Activated T-helper 1 cell treated with anti-CD3 and anti-CD28 coated beads, Interleukin-2, amount 50 U/mL, for 16 hours (primary cell): ENCODE measurements at places on chromosomes 6 and 20.

- no peak for DNase-seq
Measured at GRCh38 chr6:100948381-100949133, 67.4 kb upstream of the ASCC3 start.

- DNase-seq, result no peak
Measured at GRCh38 chr6:43966853-43967718, 160.2 kb downstream of the MRPL14 start.

DNA sequence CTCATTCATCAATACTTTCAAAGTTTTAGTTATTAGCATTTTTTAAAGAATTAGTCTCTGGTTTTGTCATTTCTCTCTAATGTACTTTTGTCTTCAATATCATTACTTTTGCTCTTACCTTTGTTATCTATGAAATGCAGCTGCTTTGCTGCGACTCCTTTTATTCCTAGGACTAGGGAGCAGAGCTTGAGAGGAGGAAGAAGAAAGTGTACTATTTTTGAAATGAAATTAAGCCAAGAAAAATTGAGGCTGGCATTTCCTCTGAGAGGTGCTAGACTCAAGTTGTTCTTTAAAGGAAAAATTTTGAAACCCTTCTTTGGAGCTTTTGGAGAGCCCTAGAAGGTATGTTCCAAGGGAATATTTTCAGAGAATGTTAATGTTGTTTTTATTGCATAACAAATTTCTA is 48.3 kb upstream of the MRAP2 start:
- DNase-seq, result no peak

GRCh38 chr6:170280689-170281045 is 10.2 kb downstream of the DLL1 start:
- DNase-seq, result no peak

DNA sequence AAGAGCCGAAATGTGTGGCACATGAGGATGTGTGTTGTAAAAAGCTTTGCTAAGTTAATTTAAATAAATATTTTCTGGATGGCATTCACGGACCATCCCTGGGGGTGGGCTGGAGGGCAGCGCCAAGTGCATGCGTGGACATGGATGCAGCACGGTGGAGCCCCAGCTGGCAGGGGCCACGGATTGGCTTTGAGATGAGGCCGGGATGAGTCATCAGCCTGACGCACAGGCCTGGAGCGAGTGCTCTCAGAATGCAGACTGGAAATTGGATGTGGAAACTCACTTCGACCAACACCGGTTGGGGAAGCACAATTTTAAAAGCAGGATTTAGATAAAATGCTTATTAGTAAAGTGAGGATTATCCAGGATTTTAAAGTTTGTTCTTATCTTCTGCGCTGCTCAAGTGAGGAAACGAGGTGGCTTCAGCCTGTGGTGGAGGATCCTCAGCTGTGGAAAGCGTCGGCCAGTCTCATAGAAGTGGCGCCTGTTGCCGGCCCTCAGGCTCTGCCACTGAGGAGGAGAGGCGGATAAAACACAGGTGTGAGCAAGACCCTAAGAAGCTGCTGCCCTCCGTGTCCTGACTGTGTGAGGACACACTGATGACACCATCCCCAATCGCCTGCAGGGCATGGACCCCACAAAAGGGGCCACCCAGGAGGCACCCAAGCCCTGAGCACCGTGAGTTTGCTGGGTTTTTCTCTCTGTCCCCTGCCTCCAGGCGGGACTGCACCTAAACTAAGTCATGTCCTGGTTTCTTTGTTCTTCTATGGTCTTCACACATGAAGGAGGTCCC is 279.7 kb downstream of the CDH4 start:
- DNase-seq, result no peak

DNA sequence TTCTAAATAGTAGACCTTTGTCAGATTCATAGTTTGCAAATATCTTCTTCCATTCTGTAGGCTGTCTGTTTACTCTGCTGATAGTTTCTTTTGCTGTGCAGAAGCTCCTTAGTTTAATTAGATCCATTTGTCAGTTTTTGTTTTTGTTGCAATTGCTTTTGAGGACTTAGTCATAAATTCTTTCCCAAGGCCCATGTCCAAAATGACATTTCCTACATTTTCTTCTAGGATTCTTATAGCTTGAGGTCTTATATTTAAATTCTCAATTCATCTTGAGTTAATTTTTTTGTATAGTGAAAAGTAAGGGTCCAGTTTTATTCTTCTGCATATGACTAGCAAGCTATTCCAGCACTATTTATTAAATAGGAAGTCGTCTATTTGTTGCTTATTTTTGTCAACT is 287.0 kb downstream of the PACRG start:
- no peak for DNase-seq

DNA sequence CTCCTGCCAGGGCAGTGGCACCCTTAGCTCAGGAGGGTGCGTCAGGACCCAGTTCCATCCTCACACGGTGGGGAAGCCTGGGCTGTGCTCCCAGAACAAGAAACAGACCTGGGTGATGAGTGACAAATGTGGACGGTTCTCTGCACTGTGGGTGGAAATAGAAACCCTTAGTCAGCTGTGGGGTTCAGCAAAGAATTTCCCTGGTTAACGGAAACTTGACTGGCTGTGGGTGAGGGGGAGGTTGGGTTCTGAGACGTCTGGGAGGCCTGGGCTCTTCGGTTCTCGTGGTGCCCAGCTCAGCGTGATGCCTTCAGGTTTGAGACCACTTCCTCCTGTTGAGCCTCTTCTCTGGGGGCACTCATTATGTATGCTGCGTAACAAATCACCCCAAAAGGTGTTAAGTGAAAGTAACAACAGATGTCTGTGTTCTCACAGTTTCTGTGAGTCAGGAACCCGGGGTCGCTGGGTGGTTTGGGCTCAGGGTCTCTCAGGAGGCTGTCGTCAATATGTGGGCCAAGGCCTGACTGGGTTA is 53.1 kb upstream of the FAM83D start:
- peak; percentile 71 for DNase-seq

DNA sequence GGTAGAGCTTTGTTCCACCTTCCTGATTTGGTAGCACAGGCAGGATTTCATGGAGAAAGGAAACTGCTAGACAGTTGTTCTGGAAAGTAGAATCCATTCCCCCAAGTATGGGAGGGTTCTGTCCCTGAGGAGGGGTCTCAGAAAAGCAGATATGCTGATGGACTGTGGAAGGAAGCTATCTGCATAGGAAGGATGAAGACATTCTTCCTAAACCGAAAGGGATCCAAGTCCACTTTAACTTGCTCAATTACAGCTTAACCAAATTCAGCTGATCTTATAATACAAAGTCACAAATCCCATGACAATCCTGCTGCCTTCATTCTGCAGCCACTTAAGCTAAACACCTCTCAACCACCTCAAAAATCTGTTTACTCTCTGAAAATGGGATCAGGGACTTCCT is 2.6 kb downstream of the MAN1A1 start:
- DNase-seq, result no peak

- DNase-seq, result no peak
Measured at GRCh38 chr6:85983032-85983659, 340.5 kb upstream of the SYNCRIP start.

DNA sequence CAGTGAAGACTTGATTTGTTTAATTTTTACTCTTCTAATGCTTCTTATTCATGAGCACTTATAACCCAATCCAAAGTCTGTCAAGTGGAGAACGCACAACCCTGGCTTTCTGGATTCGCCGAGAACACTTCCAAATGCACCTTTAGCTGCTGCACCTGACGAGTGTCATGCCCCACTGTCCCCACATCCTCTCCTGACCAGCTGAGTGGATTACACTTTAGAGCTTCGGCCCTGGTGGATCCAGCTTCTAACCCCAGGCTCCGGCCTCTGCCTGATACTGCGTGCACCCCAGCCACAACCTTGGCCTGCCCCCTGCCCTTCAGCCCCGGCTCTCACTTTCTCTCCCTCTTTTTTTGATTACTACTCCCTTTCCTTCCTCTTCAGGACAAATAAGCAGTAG is 258.8 kb downstream of the TMEM242 start:
- no peak for DNase-seq

DNA sequence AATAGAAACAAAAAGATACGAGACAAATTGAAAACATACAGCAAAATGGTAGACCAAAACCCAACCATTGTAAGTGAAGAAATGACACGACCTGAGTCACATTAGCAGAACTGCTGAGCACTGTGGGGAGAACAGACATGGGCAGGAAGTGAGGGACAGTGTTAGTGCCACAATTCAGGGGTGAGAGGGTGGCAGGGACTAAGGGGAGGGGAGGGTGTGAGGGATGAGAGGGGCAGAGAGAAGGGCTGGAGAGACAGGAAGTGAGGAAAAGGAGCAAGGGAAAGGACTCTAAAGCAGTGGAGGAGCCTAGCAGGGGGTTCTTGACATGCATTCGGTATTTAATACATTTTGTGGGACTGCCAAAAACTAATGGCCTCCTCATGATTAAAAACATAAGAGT is 45.0 kb upstream of the TRIM26 start:
- no peak for DNase-seq

- DNase-seq, result no peak
Measured at GRCh38 chr6:27111743-27112142, 135.8 kb upstream of the PRSS16 start.

DNA sequence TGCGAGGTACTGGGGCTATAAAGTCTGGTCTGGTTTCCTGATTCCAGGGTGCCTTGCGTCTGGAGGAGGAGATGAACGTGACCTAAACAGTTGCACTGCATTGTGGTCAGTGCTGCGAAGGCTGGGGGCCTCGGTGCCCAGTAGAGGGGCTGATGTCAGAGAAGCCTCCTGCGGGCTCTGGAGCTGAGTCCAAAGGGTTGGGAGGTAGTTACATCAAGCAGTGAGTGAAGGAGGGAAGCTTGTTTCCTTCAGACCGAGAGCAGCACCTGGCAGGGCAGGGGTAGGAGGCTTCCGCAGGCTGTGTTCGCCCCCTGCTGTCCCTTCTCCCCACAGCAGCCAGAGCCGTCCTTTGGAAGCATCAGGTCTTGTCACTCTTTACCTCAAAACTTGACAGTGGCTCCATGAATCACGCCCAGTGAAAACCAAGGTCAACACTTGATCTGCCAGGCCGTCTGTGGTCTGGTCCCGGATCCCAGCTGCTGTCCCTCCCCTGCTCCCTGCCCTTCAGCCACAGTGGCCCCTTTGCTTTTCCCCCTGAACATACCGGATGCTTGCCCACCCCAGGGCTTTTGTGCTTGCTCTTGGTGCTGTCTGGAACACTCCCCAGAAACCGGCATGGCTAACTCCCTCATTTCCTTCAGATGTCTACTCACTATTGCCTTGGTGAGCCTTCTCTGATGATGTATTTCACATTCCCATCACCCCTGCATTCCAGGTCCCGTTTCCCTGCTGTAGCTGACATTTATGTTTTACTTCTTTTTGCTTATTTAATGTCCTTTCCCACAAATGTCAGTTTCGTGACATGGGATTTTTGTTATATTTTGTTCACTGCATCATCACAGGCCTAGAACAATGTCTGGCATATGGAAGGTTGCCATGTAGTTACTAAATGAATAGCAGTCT is 7.0 kb downstream of the DYNLRB1 start:
- DNase-seq, result peak; percentile 22

GRCh38 chr6:143223895-143224294 is 163.2 kb downstream of the AIG1 start:
- no peak for DNase-seq

GRCh38 chr6:170281331-170282292 is 9.3 kb downstream of the DLL1 start:
- DNase-seq, result no peak

DNA sequence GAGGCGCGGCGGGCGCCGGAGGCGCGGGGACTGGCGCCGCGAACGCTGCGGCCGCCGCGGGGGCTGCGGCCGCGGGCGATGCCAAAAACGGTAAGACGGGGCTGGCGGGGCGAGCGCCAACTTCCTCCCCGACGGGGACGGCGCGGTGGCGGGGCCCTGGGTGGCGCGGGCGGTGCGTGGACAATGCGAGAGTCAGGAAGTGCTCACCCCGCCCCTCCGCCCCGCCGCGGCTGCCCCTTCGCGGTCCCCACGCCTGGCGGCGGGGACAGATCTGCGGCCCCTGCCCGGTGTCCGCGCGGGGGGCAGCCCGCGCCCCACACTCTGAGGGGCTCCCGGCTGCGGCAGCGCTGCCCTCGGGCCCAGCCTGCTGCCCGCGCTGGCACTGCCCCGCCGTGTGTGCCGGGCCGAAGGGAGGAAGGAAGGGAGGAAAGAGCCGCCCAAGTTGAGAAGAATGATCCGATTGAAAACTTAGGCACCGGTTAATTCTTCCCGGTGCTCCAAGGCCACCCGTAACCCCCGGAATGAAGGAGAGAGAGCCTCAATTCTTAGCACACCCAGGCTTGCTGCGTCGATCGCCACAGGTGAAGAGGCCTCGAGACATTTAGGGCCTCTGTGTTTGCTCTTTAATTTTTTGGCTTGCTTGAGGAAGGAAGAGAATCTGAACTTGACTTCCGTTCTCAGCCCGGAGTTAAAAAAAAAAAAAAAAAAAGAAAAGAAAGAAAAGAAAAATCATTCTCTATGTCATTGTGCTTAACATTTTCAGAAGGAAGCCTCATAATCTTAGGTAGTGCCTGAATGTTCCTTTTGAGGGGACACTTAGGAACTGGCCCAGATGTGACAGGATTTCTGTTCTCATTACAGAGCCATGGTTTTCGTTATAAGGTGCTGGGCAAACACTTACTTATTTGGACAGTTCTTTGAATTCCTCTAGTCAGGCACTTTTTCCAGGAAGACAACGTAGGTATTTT is 982 bp downstream of the HECA start:
- peak; percentile 51 for DNase-seq

GRCh38 chr6:108113557-108114519 is 39.3 kb upstream of the OSTM1 start:
- no peak for DNase-seq

DNA sequence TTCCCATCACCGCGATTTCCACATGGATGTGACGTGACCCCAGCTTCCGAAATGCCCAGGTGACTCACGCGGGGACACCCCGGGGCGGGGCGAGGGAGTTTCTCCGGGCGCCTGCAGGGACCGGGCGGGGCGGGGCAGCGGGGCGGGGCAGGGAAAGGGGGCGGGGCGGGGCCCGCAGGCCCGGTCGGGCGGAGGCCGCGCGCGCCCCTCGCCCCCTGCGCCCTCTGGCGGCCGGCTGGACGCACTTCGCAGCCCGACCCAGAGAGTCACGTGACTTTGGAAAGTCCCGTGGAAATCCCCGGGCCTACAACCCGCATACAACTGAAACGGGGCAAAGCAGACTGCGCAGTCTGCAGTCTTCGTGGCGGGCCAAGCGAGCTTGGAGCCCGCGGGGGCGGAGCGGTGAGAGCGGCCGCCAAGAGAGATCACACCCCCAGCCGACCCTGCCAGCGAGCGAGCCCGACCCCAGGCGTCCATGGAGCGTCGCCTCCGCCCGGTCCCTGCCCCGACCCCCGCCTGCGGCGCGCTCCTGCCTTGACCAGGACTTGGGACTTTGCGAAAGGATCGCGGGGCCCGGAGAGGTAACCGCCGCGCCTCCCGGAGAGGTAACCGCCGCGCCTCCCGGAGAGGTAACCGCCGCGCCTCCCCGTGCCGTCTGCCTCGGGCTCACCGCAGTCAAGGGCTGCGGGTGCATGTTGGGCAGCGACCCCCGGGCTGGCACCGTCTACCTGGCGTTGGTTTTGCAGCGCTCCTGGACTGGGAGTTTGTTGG is at the start of gene TNFAIP3:
TSS of gene TNFAIP3 (plus strand) at position 346 of the 771 bp plus-strand sequence. CDS start 3,969 bp downstream, outside the sequence.
- DNase-seq, result peak; percentile 82

DNA sequence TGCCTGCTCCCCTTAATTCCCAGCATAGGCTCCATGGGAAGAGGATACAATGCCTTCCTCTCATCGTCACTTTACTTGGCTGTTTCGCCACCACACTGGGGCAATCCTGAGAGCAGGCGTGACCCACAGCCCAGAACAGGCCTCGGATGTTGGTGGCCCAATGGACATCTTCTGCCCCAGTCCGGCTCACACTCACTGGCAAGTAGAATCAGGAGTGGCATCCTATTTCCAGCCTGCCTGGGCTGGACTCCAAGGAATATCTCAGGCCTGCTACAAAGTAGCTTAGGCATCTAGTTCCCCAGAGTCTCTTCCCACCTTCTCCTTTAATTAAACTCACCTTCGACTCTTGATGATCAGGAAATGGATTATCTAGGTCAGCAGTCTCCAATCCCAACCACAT is 110.5 kb downstream of the LRFN2 start:
- no peak for DNase-seq
